ENCODE measurements at places on chromosomes 2 and 18. TPM values are rescaled to one million over a fixed set of nuclear protein-coding genes. Genes with fewer than 3 reads are reported as not detected.

Gene BCL2
- total RNA-seq = 2.1 TPM

Gene PRKAG3
- not detected for total RNA-seq

Gene IL36G
- not detected for total RNA-seq

Gene NBAS
- 80.8 TPM for total RNA-seq

Gene TGFA
- total RNA-seq = 12.2 TPM

Gene MMADHC
- 140 TPM for total RNA-seq

Gene GRHL1
- total RNA-seq = 0.09 TPM

Gene SMYD1
- total RNA-seq = not detected

Gene ANKRD30B
- under 0.01 TPM for total RNA-seq

Gene TWIST2
- 0.54 TPM for total RNA-seq

Gene RAX
- not detected for total RNA-seq

Gene SCN9A
- 0.54 TPM for total RNA-seq

Gene INPP5D
- total RNA-seq = 27.7 TPM

Gene SCYGR6
- total RNA-seq = not detected

Gene ST8SIA5
- total RNA-seq = under 0.01 TPM

Gene RAB31
- 154 TPM for total RNA-seq

Gene MYO3B
- total RNA-seq = under 0.01 TPM

Gene PAIP2B
- total RNA-seq = 2.0 TPM

Gene SERPINB4
- not detected for total RNA-seq

Gene FTCDNL1
- total RNA-seq = 0.11 TPM

Gene AGXT
- total RNA-seq = not detected

Gene MLPH
- total RNA-seq = 3.3 TPM

Gene FBXO15
- 0.09 TPM for total RNA-seq

Gene MAB21L4
- total RNA-seq = not detected

Gene FLACC1
- 0.87 TPM for total RNA-seq

Gene ANKRD62
- total RNA-seq = under 0.01 TPM

Gene SCYGR4
- total RNA-seq = not detected

Gene ARHGAP28
- total RNA-seq = 1.1 TPM

Gene KCNE4
- under 0.01 TPM for total RNA-seq

Gene TUBA3D
- total RNA-seq = not detected

Gene PRSS56
- total RNA-seq = not detected

Gene CDH20
- total RNA-seq = 0.11 TPM

Gene UGT1A5
- total RNA-seq = not detected

Gene DNAJC5G
- 0.60 TPM for total RNA-seq

Gene BMP10
- total RNA-seq = not detected

Gene ZNF804A
- under 0.01 TPM for total RNA-seq

Gene KRTCAP3
- not detected for total RNA-seq

Gene IL36A
- not detected for total RNA-seq

Gene TRABD2A
- total RNA-seq = 0.17 TPM
